ENCODE measurements at places on chromosomes 7 and 10.

- DNase-seq, result no peak
Observed at GRCh38 chr7:64541438-64542359, 21.2 kb downstream of the ZNF680 start.

- DNase-seq, result no peak
Observed at GRCh38 chr10:43204042-43204942, 62.6 kb downstream of the RASGEF1A start.

DNA sequence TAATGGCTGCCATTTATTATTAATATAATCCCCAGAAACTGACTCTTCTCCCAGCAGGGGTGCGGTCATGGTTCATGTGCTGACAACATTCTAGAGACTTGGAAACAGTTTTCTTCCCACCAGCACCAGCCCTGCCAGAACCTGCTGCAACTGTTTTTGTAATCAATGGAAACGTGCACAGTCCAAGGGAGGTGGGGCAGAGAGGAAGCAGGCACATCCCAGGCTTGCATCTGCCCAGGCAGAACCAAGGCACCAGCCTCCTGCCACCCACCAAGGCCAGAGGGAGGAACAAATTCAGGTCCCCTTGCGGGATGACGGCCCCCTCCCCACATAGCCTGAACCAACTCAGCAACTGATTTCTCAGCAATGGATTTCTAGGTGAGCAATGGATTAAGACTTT is 119.0 kb downstream of the OAT start:
- no peak for DNase-seq

- DNase-seq, result no peak
Observed at GRCh38 chr7:149838992-149839408, 825 bp downstream of the ZNF862 start.

- no peak for DNase-seq
Observed at GRCh38 chr10:34666008-34666704, 148.9 kb downstream of the PARD3 start.

GRCh38 chr7:47327346-47327697 is 254.6 kb downstream of the TNS3 start:
- DNase-seq, result no peak

DNA sequence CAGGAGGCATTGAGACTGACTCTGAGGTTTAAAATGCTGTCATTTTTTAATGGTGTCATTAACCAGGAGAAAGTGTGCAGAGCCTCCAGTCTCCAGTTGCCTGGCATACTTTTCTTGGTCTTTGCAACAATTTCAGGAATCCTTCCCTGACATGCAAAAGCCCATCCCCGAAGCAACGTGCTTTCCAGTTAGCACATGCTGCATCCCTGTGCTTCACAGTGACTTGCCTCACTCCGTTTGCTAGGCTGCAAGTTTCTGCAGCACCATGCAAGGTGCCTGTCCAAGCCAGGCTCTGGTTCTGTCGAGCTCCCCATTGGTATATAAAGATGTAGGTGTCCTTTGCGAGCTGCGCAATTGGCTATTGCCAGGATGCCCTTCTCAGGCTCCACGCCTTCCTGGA is 135.0 kb downstream of the GALNT17 start:
- no peak for DNase-seq

GRCh38 chr7:45401155-45401554 is 173.0 kb upstream of the ADCY1 start:
- no peak for DNase-seq

GRCh38 chr7:15503603-15504290 is 58.1 kb downstream of the AGMO start:
- no peak for DNase-seq

DNA sequence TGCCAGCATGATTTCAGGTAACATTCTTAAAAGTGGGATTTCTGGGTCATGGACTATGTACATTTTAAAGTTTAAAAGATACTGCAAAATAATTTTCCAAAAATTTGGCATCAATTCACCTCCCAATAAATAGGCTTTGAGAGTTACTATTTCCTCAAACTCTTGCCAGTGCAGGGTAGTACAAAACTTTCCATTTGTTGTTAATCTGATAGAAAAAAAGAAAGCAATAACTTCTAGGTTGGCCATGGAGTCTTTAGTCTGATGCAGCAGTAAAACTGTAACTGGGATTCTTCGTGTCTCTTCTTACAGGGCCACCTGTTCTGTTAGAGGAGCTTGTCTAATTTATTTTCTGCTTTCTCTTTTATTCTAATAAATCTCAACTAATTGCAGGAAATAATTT is 241.1 kb downstream of the MAGI2 start:
- no peak for DNase-seq

DNA sequence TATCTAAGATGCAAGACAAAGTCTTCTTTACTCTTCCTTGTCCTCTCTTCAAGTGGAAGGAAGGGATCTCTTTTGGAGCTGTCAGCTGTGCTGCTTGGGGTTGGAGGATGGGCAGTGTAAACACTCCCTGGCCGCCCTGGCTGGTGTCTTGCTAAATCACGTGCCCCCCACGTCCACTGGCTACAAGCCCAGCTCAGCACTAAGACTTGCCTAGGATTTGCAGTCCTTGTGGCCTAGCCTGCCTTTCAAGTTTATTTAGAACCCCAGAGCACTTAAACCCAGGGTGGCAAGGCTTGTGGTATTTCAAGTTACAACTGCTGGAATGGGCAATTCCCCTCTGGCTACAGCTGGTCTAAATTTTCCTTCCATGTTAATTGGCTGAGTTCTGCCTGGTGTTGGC is 272.4 kb upstream of the MYO3A start:
- DNase-seq, result no peak

- no peak for DNase-seq
Observed at GRCh38 chr7:126791306-126791705, 461.4 kb downstream of the GRM8 start.

GRCh38 chr7:93894426-93894825 is 3.9 kb upstream of the TFPI2 start:
- no peak for DNase-seq

- DNase-seq, result no peak
Observed at GRCh38 chr10:13707156-13707881, 120.6 kb downstream of the PRPF18 start.

DNA sequence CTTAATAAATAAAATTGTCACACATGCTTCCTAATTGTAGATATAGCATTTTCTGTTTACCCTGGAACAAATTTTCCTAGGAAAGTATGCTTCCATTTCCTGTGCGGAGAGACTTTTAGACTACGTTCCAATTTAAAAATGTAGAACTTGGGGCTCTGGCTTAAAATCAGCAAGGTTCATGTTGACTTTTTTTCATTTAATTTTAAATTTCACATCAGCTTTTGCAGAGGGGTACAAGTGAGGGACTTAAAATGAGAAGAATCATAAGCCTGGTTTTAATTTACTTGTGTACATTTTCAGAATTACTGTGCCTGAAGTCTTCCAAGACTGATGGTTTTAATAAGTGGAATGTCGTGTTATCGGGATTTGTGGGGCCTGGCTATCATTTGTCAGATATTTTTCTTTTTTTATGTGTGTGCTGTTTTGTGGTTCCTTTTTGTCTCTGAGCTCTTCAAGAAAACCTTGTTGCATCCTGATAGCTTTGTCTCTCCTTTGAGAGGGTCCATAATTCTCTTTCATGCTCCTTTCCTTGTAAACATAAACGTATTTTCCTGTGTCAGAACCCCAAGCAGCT is 8.8 kb upstream of the ATRNL1 start:
- DNase-seq, result no peak

GRCh38 chr10:102146971-102147428 is 5.2 kb upstream of the NOLC1 start:
- DNase-seq, result no peak

- DNase-seq, result no peak
Observed at GRCh38 chr10:112214298-112214926, 30.8 kb upstream of the GPAM start.

DNA sequence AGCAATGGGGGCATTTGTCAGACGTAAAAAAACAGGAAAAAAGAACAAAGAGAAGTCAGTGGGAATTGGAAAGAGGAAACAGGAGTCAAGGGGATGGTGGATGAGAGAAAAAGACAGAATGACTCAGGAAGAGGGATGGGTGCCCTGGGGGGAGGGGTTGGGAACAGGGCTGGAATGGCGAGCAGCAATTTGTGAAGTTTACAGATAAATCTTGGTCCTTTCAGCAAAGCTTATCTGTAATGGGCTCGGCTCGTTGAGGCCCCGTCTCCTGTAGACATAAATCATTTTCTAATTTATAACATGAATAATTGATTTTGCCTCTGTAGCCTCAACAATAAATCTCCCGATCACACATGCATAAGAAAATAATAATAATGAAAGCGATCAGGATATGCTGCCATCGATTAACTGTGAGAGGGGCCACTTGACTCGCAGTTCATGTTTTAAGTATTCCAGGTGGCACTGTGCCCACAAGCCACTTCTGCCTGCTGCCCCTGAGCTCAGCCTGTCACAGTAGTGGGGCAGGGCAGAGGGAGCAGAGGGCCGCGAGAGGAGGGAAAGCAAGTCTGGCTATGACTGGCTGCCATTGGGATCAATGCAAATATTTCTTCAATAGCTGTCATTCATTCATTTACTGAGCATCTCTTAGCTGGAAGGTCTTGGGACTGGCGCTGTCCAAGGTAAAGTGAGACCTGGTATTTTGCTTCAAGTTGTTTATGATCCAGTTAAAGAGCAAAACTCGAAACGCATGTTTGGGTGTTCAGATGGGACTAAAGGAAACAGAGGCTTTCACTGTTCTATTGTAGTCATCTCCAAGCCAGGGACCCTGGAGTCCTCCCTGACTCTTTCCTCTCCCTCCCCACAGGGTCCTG is 47.4 kb upstream of the R3HCC1L start:
- DNase-seq, result no peak

DNA sequence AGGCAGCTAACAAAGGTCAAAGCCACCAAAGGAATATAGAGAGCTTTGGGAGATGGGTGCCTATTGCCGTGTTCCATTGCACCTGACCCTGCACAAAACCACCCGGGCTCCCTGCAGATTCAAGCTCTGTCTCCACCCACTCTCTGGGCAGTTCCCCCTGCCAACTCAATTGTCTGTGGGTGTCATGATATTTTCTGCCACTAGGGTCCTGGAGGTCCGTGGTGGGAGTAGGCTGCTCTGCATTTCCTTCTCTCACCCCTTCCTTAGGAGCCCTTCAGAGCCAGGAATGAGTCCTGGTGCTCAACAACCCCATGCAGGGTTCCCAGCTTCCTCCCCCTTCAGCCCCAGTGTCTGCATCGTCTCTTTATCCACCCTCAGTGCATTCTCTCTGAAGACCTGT is 34.1 kb downstream of the PNLIPRP2 start:
- DNase-seq, result no peak

- DNase-seq, result no peak
Observed at GRCh38 chr10:131314799-131315198, 3.3 kb upstream of the TCERG1L start.

DNA sequence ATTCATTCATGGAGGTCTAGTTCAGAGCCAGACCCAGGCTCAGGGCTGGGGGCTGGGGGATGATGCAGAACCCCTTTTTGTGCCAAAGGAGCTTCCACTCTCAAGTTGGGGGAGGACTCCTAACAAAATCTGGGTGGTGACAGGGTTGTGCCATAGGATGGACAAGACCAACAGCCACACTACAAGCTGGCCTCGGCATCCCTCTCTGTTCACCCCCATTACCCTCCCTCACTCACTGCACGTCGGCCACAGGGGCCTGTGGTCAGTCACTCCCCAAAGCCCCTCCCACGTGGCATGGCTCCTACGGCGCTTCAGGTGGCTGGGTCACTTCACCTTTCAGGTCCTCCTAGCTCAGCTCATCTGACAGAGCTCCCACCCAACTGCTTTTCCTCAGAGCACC is 348.7 kb upstream of the ZMIZ1 start:
- DNase-seq, result no peak

DNA sequence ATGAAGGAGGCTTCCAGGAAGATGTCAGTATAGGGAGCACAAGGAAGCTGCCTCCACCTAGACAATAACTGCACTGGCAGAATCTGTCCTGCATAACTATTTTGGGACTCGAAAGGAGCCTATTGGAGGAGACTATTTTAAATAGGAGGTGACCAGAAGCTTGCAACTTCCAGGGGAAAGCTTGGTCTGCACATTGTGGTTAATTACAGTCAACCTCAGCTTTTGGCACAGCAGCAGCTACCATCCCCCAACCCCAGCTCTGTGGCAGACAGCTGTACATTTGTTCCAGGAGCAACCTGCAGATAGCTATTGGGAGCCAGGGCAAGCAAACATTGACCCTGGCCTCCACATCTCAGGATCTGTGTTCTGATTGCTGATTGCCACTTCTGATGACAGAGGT is 46.3 kb upstream of the NANOS1 start:
- DNase-seq, result no peak

GRCh38 chr10:60757420-60757895 is 20.8 kb upstream of the CDK1 start:
- no peak for DNase-seq

DNA sequence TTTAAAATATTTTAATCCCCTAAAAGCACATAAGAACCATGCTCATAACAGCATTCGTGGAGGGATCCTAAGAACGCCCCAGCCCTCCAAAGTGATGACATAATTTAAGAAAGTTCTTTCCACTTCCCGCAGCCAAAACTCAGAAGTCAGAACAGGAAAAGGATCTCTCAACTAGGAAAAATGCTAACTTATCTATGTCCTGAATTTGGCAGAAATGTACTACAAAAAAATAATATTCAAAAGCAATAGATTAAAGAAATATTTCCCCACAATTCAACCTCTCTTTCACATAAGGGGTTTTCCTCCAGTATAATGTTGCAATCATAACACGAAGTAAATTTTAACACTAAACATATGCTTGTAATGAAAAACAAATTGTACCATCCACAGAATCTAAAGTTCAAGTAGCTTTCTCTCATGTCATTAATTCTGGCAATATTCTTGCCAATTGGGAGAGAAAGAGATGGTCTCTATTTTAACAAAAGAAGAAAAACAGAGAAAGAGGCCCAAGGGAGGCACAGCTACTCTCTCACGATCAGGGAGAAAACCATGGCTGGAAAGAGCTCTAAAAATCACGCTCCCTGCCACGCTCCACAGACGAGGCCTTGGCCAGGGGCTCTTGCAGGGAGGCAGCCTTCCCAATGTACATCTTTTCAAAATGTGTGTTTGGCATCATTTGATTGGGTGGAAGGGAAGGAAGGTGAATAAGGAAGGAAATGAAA is 22.9 kb downstream of the ASB13 start:
- DNase-seq, result no peak

GRCh38 chr10:98457721-98458120 is 11.0 kb upstream of the HPS1 start:
- DNase-seq, result no peak

DNA sequence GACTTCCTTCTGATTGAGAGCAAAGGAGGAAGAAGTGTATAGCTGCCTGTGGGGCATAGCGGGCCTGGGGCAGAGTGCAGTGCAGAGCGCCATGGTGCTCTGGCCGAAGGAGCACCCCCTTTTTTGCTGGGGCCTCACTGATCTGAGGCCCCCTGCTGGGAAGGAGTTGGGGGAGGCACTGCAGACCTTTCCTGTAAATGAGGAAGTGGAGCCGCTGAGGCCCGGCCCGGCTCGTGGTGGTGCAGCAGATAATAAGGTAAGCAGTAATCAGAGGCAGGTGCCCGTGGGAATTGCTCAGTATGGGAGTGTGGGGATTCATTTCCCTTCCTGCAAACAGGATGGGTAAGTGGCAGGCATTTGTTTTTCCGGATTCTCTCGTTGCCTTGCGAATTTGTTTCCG is 373.7 kb upstream of the MKI67 start:
- DNase-seq, result no peak

Measured in stimulated activated CD4-positive, alpha-beta T cell treated with anti-CD3 and anti-CD28 coated beads, Interleukin-2, amount 100 ng/mL, for 4 hours (primary cell).